Kidney glomerular epithelial cell (primary cell): ENCODE measurements at places on chromosomes 13 and 19.

DNA sequence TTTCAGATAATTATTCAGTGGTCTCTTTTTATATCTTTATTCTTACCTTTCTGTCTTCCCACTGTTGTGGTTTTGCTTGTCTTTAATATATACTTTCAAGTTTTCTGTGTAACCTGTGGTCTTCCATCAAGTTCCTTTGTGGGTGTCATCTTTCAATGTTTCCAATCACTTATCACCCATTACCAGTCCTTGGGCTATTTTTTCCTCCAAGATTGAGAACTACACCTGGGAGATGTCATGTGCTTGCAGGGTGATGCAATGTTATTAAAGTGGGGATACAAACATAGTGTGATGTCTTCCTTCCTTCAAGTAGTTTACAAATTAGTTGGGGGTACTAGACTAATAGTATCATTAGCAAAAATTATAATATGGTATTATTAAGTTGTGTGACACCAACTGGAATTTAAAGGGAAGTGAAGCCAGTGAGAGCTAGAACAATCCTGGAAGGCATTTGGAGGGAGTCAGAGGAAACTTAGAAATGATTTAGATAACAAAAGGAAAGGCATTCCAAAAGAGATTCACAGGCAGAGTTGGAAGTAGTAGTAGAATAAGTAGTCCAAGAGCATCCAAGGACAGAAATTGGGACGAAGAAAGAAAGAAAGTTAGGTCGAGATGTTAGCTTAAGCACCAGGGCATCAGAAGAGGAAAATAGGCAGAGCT is 3.4 kb downstream of the FNDC3A start:
- no peak for DNase-seq

DNA sequence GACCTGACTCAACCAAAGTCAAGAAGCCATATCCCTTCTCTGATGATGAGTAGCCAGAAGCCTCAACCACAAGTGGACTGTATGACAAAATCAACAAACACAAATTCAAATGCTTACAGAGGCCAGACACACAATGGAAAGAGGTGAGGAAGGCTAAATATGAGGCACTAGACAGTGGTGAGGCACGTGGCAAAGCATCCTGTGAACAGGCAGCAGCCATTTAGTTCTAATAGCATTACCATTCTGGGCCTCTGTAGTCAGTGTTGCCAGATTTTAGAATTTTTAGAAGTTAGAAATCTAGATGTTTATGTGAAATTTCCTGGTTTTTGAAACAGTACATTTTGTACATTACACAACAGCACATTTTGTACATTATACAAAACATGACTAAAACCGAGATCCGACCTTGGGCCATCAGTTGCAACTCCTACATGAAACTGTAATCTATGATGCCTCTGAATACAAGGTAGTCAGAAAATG is 403.3 kb downstream of the COG6 start:
- no peak for DNase-seq

DNA sequence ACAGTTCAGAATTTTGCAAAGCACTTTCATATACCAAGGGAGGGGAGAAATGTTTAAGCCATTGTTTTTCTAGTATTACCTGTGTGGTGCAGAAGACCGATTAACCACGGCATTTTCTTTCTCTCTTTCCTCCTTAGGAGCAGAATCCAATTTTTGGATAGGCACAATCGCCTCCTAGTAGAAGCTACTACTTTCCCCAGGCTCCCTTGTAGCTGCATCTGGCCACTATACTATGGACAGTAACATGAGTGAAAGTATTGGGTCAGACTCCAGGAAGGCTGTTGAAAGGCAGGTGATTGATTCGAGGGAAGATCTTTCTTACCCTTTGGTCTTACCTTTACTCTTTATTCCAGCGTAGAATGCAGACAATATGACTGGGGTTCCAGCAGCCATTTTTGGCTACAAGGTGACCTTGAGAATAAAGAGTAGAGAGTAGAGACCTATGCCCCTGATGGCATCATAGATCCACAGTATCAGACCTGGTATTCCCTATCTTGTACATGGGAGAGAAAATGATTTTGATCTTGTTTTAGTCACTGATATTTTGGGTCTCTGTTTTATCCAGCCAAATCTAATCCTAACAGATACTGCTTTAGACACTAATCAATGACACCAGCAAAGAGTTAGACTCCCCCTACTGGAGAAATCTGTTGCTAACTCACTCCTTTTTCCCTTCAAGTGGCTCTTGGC is 77.0 kb downstream of the LRRC63 start:
- DNase-seq: peak; percentile 9

DNA sequence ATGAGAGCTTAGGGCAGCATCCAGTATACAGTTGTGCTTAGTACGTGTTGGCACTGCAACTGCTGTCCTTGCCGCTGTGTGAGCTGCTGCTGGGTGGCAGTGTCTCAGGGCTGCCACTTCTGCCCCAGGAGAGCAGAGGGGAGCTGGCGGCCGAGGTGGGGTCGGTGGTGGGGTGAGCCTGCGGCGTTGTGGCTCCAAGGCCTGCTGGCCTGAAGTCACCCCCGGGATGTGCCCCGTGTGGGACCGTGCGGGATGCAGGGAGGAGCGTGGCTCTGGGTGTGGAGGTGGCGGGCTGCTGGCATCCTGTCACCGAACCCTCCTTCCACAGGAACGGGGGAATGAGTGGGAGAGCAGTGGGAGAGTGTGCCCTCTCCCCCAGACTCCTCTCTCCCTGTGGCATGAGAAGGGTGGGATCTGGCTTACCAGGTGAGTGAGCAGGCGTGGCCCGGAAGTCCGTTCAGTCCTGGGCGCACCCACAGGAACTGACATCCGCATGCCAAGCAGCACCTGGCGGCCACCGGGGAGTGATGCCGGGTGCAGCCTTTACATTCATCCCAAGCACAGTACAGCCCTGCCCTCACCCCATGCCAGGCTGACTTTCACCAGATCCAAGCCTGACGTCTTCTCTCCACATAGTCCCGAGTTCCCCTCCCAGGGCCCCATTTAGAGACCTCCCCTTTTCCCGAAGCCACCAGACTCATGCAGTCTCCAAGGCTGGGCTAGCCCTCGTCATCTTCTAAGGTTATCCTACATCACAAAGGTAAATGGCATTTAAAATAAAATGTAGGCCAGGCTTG is 26.6 kb downstream of the MCF2L start:
- DNase-seq: no peak

- DNase-seq: no peak
These were observed 17.7 kb downstream of the HPN start for GRCh38 chr19:35059006-35059798.

GRCh38 chr13:27199211-27199610 is 27.6 kb upstream of the USP12 start:
- no peak for DNase-seq

DNA sequence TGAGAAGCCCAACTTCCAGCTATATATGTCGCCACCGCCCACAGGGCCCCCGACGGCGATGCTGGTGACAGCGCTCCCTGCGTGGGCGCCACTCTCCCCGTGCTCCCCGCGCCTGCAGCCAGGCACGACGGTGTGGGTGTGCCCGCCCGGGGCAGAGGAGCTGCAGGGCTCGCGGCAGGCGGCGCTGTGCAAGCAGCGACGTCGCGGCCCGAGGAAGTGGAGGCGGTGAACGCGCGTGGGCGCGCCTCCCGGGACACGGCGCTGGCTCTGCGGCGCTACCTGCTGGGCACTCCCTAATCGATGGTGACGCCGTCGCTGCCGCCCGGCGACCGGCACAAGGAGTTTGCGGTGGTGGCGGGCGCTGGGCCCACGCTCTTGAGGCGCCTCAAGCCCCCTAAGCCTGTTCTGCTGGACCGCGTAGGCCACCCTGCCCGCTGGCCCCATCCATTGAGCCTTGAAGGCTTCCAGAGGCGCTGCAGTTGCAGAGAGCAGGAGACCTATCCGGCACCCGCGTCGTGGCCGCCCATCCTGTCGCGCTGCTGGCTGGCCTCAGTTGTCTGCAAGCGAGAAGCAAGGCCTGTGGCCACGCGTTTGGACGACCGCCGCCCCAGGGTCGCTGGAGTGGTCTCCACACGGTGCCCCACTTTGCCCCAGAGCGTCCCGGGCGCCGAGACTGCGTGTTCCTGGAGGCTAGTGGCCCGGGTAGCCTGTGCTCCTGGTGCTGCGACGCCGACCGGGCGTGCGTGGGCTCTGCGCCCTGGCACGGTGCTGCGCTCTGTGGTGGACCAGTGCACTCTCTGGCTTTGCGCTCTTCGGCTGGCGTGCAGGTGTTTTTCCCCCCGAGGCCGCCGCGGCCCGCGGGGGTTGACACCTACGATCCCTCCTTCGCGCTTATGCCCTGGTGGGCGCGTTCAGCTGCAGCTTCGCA is 23.1 kb downstream of the LRFN3 start:
- no peak for DNase-seq

DNA sequence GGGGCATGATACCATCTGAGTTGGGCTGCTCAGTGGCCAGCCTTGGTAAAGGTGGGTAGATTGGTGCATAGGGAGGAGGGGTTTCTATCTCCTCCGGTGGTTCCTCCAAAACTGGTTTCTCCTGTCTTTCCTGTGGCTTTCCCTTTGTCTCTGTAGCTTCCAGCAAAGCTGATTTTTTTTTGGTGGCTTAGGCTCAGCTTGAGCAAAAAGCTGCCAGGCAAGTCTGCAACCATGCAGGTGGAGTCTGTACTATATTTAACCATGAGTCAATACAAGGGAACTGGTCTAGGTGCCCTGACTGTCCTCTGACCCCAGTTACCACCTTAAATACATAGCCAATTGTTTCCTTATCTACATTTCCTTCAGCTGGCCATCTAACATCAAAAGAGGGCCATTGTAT is 64.0 kb upstream of the ZNF681 start:
- DNase-seq: no peak

DNA sequence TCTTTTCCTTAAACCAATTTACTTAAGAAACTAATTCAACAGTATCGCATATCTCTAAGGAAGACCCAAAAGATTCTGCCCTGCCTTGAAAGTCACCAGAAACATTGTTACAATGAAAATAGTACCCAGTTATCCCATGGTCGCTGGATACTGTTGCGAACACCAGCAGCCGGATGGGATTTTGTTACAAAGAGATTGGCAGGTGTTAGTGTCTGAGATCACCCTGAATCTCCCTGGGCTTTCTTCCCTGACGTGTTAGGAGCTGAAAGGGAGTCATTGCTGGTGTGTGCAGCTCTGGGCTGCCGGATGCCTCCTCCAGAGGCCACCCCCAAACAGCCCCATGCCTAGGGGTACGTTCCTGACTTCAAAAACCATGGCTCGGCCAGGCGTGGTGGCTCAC is 38.2 kb downstream of the PTPRS start:
- DNase-seq: no peak

GRCh38 chr13:78786459-78786858 is 127.5 kb upstream of the OBI1 start:
- no peak for DNase-seq

GRCh38 chr19:49309087-49309486 is 15.9 kb downstream of the SLC6A16 start:
- no peak for DNase-seq

- DNase-seq: peak; percentile 64
These were observed 17.4 kb downstream of the KLK2 start for GRCh38 chr19:50890422-50891252.

DNA sequence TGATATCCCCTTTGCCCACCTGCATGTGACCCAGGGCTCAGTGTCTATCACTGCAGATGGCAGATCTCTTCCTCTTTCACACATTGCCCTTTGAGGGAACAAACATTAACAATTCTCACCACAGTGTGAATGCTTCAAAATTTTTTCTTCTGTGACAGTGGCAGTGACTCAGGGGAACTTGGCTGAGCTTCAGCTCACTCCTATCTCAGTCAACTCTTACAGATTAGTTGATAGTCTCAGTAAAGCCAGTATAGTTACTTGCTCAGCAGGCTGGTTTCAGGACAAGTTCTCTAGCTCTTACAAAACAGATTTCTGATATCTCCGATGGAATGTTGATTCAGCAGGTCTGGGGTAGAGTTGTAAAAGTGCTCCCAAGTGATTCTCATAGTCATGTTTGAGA is 166.9 kb downstream of the DLEU7 start:
- DNase-seq: peak; percentile 49

DNA sequence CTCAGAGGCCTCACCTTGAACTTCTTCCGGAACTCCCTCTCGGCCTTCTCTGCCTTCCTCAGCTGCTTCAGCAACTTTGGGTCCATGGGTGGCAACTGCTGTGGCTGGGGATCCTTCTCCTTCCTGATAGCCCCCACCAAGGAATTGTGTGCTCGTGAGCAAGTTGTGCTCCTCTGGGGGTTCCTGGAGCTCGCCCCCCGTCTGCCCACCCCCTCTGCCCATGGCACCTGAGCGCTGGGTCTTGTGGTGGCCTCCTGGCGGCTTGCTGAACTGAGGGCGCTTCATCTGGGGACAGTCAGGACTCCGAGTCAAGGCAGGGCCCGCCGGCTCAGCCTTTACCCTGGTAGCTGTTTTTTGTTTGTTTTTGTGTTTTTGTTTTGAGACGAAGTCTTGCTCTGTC is 11.6 kb downstream of the PRAM1 start:
- no peak for DNase-seq

GRCh38 chr13:98909016-98909415 is 68.8 kb downstream of the DOCK9 start:
- no peak for DNase-seq

DNA sequence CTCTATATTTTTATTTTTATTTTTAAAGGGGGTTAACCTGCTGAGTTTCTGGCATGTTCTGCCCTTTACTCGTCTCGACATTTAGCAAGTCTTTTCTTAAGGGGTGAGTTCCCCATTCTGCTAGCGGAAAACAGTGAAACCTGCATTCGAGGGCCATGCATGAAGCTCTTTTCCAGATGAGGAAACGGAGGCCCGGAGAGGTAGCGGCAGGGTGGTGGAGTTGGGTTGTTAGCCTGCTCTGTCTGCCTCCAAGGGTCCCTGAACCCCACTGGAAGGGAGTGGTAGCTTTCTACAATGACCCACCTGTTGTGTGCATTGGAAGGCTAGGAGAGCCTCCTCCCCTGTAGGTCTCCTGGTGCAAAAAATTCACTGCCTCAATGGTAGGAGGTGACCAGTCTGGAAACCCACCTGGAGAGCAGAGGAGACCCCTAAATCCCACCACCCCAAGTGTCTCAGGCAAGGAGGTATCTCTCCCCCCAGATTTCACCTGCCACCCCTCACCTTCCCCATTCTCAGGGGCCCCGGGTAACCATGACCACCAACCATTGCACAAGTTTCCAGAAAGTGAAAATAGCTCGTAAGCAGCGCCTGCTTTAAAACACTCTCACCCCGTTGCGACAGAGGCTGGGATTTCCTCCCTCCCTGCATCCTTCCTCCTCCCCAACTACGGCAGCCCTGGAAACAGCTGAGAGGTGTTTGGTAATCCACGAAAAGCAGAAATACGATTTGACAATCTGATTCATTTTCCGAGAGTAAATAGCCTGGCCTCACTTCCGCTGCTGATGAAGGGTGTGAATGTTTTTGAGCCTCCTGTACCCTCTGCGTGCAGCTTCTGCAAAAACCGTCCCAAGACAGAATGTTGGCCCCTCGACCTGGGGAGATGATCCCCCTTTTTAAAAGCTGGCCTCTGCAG is 3.5 kb downstream of the KLF2 start:
- DNase-seq: no peak

GRCh38 chr19:1489463-1490310 is 463 bp downstream of the PCSK4 start:
- DNase-seq: no peak

DNA sequence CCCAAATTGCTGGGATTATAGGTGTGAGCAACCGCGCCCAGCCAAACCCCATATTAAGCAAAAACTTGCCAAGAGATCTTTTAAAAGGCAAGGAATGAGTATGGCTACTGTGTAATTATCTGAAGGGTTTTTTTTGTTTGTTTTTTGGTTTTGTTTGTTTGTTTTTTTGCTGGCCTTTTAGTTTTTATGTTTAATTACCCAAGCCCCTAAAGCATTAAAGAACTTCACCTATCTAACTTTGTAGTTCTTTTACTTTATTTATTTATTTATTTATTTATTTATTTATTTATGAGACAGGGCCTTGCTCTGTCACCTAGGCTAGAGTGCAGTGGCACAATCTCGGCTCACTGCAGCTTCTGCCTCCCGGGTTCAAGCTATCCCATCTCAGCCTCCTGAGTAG is 40.3 kb upstream of the GARRE1 start:
- no peak for DNase-seq
